ENCODE measurements at places on chromosomes 1 and 21.

DNA sequence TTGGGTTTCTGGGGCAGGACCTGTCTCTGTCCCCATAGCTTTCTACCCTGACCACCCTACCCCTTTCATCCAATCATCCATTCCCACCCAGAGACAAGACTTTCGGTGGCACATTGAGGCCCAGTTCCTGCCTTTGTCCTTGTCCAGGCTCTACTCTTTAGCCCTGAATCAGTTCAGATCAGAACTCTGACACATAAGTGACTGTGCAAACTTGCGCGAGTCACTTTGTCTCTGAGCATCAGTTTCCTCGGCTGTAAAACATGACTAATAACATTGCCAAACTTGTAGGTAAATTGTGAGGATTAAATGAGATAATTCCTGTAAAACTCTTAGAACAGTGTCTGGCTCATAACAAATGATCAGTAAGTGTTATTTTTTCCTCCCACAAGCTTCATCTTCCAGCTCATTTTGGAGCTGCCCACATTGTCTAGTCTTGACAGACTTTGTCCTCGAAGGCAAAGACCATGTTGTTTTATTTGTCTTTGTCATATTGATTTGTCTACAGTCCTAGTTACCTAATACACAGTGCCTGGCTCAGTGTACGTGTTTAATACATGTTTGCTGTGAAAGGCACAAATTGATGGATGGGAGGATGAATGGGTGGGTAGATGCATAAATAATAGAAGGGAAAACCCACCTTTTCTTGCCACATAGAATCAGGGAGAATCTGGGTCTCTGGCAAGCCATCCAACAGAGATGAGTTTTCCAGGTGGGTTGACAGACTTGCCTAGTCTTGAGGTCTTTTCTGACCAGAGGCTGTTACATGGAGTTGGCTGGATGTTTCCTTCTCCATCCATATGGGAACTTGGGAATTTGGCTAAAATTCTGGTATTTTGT, 262.9 kb downstream of the OMA1 start:
- DNase-seq, result no peak

- no peak for DNase-seq
Measured at GRCh38 chr1:12136916-12137610, 29.7 kb upstream of the TNFRSF1B start.

DNA sequence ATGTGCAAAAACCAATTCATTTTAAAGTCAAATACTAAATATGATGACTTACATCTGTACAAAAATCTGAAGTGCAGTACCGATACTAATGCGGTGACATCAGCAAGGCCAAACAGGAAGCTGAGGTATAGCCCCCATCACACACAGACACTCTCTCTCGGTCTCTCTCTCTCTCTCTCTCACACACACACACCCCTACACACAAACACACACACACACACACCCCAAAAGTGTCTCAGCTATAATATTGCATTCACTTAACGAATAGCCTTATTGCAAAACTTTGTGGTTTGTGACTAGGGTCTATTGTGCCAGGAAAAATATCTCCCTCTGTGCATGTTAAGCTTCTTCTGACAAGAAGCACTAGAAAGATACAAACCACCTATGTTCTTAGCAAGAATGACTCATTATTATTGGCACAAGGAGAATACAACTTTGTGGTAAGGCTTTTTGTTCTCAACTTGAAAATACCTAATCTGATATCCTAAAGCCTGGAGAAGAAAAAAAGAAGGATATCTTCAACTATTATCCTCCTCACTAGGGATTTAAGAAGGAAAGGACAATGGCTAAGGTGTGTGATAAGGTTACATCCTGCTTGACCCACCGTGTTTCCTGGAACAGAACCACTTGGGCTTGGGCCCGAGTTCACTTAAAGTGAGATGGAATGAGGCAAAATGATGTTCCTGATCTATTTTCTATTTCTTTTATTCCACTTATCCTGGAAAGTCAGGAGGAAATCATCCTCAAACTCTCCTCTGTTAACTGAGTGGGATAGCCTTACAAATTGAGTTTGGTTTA, 107.1 kb downstream of the NIBAN1 start:
- no peak for DNase-seq

DNA sequence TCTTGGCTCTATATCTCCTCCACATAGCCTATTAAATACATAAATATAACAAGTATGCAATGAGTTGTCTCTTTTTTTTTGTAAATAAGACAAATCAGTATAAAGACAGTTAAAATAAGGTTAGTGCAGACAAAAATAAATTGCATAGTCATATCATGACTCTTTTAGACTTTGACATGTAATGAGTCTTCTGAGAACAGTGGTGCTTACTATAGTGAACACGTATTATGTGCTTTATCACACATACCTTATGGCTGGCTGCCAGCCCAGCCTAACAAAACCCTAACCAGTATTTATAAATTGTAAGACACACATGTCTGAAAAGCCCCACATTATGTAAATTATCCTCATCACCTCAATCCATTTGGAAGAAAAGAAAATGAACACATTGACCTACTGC, 29.1 kb upstream of the F13B start:
- DNase-seq, result no peak

DNA sequence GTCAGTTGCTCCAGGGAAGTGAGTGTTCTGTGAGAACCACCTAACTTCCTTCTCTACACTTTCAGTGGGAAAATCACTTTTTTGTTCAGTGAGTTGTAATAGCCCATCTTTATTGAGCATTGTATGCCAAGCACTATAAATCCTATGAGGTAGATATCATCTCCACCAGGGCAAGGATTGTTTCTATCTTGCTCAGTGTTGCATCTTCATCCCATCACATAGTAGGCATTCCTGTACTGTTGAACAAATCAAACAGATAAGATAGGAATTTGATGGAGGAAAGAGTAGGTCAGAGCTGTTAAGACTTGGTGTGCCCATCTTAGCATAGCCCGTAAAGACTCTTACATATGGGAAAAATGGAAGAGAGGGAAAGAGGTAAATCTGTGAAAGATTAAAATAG, 2.9 kb upstream of the PIGV start:
- no peak for DNase-seq

DNA sequence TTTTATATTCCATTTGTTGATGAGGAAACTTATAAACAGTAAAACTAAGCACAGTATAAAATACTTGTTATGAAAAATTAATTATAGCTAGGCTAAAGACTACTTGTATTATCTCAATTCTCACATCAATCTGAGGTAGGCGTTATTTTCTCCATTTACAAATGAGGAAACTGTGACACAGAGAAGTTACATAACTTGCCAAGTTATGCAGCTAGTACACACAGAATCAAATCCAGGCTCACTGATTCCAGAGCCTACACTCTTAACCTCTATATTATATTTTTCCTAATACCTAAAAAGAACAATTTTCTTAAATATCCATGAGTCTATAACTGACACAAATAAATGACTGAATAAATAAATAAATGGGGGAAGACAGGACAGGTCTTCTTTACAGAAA, 11.2 kb upstream of the VPS45 start:
- DNase-seq, result no peak

GRCh38 chr1:55070293-55071164, 31.2 kb downstream of the PCSK9 start:
- no peak for DNase-seq

DNA sequence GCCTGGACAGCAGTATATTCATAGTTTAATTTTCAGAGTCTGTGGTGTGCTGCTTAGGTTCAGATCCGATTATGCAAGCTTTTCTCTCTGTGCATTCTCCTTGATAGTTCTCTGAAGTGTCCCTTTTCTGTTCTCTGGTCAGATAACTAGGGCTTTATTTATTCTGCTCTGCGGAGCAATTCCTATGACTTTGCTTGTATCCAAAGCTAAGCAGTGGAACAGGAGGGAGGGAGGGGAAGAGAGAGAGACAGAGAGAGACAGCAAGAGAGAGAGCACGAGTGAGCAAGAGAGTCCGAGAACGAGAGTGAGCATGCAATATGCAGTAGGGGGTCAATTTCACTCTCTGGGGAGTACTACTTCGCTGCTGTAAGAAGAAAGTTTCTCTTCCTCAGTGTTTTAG, 113.3 kb downstream of the XPR1 start:
- no peak for DNase-seq

DNA sequence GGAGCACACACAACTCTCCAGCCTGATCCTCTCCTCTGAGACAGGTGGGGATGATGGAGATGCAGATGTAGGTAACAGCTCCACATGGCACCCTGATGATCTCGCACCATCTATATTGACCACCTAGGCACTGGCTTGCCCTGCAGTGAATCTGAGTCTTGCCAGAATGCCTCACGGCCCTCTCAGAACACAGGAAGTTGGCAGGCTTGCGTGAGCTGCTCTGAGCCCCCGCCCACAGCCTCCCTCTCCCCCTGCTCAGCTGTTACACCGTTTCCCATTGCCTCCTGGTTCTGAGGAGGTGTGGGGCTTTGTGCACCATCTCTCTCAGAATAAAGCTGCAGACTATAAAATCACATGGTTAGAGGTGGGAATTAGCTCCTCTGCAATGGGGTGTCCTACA, 48.0 kb downstream of the URB2 start:
- no peak for DNase-seq

DNA sequence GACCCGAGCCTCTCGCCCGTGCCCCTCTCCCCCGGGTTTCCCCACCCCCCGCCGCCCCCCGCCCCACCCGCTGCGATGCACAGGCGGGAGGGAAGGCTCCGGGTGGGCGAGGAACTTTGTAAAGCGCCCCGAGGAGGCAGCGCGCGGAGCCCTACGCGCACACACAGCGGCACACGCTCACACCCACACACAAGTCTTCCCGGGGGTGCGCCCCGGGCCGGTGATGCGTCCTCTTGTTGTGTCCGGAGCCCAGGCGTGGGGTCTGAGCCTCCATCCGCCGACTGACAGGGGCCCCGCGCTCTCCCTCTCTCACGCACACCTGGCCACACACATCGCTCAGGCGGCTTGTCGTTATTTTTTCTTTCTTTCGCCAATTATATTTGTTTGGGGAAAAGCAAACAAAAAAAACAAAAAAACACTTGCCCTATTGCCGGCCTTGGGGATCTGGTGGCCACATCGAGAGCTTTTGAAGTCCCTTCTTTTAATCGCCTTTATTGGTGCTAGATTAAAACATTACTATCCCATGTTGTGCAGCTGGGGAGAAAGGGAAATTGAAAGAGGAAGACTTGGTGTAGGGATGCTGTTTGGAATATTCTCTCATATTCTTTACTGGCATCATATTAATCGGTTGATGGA, 770 bp downstream of the NTNG1 start:
- DNase-seq, result no peak

- no peak for DNase-seq
Measured at GRCh38 chr1:18536915-18537314, 56.2 kb downstream of the KLHDC7A start.

DNA sequence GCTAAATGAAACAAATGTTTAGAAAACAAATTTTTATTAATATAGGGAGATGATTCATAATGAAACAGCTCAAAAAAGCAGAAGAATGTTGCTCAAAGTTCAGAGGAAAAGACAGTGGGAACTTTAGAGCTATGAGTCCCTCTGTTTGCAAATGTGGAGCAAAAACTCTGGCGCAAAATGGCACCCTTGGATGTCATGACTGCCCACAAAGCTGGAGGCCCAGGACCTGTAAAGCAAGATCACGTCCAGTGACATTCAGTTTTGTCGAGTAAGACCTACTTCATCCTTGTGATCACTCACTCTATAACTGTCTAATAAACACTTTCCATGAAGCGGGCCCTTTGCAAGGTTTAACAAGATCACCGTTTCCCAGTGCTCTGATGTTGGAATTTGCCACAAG, 9.1 kb upstream of the EXO1 start:
- no peak for DNase-seq

DNA sequence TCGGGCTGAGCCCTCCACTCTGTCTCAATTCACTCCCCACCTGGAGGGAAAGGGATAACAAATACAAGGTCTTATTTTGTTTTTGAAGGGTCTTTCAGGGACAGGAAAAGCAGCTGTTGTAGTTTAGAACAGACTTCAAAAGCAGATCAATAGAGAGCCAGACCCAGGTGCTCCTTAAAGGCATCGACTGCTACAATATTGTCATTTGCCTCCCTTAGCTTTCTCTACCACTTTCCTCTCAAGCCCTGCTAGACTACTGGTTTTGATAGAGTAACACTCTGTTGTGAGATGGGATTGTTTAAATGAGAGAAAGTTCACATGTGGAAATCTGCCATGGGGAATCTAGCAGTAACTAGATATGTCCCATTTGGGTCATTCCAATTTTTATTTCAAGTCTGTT, 24.0 kb downstream of the RGS7 start:
- DNase-seq, result no peak

GRCh38 chr1:64046243-64046642, 157.2 kb upstream of the UBE2U start:
- DNase-seq, result no peak

DNA sequence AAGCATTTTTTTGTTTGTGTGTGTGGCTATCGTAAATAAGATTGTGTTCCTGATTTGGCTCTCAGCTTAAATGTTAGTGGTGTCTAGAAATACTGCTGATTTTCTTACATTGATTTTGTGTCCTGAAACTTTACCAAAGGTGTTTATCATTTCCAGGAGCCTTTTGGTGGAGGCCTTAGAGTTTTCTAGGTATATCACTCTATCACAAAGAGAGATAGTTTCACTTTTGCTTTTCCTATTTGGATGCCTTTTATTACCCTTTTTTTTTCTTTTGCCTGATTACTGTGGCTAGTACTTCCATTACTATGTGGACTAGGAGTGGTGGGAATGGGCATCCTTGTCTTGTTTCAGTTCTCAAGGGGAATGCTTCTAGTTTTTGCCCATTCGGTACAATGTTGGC, 109.6 kb downstream of the S1PR1 start:
- no peak for DNase-seq

DNA sequence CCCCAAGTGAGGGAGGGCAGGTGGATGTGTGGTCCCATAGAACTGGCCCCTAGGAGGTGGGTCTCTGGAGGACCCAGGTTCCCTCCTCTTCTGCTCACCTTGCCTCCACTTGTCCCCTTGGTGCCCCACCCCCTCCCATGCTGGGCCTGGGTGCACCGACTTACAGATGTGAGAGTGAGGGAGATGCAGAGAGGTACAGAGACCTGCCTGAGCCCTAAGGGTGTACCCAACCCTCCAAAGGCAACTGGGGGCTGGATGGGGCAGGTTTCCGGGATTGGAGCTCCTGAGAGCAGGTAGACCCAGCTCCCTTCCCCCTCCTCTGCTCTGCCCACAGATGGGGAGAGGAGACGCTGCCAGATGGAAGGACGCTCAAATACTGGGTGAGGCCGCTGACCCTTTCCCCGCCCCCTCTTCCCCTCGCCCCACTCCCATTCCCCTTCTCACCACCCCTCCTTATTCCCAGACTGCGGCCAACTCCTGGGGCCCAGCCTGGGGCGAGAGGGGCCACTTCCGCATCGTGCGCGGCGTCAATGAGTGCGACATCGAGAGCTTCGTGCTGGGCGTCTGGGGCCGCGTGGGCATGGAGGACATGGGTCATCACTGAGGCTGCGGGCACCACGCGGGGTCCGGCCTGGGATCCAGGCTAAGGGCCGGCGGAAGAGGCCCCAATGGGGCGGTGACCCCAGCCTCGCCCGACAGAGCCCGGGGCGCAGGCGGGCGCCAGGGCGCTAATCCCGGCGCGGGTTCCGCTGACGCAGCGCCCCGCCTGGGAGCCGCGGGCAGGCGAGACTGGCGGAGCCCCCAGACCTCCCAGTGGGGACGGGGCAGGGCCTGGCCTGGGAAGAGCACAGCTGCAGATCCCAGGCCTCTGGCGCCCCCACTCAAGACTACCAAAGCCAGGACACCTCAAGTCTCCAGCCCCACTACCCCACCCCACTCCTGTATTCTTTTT, 10.3 kb downstream of the TINAGL1 start:
- DNase-seq, result no peak

GRCh38 chr1:171245458-171246064, 2.7 kb upstream of the FMO1 start:
- peak; percentile 5 for DNase-seq
